ENCODE measurements at places on chromosomes 3 and 15.

DNA sequence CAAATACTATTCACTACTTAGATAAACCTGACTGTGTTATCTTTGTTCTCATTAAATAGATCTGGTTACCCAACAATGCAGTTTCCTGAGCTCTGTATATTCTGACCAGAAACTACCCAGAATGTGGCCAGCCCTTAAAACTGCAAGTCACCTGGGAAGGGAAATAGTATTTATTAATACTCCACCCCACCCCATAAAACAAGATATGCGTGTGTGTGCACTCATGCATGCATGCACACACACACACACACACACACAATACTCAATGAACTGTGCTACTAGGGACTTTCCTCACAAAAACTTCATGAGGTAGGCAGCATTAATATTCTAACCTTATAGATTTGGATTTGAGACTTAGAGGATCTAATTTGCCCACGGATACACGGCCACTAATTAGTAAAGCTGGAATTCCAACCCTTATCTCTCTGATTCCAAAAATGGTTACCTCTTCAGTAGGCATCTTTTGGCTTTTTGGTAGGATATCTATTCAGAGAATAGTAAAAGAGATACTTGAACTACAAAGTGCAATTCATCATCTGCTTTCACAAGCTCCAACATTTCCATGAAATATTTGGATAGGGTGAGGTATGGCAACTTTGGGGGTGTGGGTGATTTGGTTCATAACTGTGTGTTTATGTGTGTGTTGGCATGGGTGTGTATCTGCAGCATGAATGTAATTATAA, 197.0 kb upstream of the CFAP20DC start:
- no peak for DNase-seq

- no peak for DNase-seq
These were observed 189.4 kb downstream of the WNT5A start for GRCh38 chr3:55297706-55298105.

DNA sequence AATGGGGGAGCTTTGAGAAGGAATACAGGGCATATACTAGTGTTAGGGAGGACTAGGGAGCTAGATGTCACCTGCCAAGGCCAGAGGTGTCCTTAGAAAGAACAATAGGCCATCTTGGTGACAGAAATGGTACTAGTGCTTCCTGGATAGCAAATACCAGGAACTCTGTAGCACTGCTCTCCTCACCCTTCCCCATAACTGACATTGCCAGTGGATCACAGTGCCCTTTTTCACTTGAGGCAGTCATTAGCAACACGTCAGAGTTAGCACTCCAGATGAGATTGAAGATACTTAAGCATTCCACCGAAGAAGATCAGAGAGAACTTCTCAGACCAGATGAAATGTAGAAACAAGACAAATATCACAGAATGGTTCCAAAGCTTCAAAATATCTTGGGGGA, 103.1 kb upstream of the PDZRN3 start:
- no peak for DNase-seq

DNA sequence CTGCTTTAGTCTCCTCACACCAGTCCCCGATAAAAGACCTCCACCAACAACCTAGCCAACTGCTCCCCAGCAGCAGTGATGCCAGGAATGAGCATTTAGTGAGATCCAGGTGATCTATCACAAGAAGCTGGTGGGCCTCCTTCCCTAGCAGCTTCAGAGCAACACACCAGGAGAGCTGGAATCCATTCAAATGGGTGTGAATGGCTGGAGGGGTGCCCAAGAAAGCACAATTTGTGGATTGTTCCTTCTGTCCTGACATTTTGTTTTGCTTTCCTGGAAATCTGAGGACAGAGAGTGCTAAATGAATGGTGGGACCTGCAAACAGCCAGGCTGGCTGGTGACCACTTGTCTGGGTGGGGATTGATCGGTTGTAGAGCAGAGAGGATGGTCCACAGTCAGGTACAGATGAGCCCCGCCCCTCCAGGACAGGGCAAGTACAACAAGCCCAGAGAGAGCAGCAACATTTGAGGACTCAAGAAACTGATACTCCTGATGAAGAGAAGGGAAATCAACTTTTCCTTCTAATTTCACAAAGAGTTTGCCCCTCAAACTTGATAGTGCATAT, 316.8 kb downstream of the VPS13C start:
- no peak for DNase-seq

DNA sequence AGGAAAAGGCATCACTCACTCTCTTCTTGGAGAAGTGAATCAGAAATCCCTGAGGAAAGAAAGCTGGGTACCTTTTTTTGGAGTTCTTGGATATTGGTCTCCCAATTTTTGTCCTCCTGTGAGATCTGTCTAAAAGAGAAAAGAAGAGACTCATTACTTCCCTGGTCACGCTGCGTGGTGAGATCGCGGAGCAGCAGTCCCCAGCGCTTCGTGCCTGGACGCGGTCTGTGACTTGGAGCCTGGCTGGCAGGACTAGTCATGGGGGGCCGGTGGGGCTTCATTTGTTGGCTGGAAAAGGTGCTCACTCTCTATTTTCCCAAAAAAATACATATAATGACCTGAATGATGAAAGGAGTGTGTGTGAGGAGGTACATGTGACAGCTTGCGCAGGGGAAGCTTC, 144.0 kb downstream of the OCA2 start:
- no peak for DNase-seq

- DNase-seq, result no peak
These were observed 84.5 kb downstream of the MEGF11 start for GRCh38 chr15:66169023-66169422.

- DNase-seq, result no peak
These were observed 3.2 kb upstream of the ILDR1 start for GRCh38 chr3:122025296-122025695.

GRCh38 chr3:98730338-98730737, 32.8 kb upstream of the ST3GAL6 start:
- no peak for DNase-seq

- no peak for DNase-seq
These were observed 53.2 kb downstream of the TMEM212 start for GRCh38 chr3:171896316-171896715.

- DNase-seq, result no peak
These were observed 597.2 kb upstream of the AGTR1 start for GRCh38 chr3:148100476-148100875.

- no peak for DNase-seq
These were observed 38.2 kb downstream of the MRPL46 start for GRCh38 chr15:88428805-88429605.

- no peak for DNase-seq
These were observed 309.0 kb downstream of the ULK4 start for GRCh38 chr3:41652931-41653330.

- DNase-seq, result no peak
These were observed 836.1 kb downstream of the NAALADL2 start for GRCh38 chr3:175695251-175695650.

GRCh38 chr3:2029559-2029958, 69.1 kb upstream of the CNTN4 start:
- DNase-seq, result no peak

DNA sequence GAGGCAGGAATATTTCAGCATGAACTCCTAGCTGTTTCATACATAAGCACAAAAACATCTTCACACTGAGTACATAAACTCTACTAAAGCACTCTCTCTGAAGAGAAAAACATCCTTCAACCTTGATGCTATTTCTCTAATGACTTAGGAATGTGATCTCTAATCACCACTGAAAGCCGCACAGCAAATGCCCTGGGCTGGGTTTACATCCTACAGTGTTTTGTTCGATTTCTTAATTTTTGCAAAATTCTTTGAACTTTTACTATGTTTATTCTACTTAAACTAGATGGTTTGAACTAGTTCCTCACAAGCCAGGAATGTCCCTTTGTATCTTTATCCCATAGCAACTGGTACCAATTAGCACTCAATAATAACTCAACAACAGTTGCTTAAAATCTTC, 130.9 kb upstream of the ABI3BP start:
- no peak for DNase-seq

- DNase-seq, result no peak
These were observed 113.5 kb upstream of the ALCAM start for GRCh38 chr3:105253225-105253624.

DNA sequence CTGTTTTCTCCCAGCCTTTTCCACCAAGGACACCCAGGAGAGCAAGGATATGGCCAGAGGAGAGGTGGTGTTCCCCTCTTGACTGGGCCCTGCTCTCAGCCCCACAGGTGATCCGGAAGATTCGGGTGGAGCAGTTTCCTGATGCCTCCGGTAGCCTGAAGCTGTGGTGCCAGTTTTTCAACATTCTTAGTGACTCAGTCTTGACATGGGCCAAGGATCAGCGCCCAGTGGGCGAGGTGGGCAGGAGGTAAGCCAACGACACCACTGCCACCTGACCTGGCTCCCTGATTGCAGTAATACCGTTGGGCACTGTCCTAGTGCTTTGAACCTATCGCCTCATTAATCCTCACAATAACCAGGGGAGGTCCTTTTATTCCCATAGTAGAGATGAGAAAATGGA, 25.3 kb upstream of the SLC28A1 start:
- no peak for DNase-seq

GRCh38 chr15:75425966-75426500, 25.5 kb downstream of the SIN3A start:
- no peak for DNase-seq

- DNase-seq, result no peak
These were observed 156.8 kb downstream of the WNT5A start for GRCh38 chr3:55330355-55330754.

DNA sequence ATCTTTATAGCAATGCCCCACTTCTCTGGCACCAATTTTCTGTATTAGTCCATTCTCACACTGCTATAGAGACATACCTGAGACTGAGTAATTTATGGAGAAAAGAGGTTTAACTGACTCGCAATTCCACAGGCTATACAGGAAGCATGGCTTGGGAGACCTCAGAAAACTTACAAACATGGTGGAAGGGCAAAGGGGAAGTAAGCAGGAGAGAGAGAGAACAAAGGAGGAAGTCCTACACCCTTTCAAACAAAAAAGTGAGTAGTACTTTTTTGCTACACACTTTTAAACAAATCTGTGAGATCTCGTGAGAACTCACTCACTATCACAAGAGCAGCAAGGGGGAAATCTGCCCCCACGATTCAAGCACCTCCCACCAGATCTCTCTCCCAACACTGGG, 67.8 kb upstream of the ZBED2 start:
- no peak for DNase-seq

DNA sequence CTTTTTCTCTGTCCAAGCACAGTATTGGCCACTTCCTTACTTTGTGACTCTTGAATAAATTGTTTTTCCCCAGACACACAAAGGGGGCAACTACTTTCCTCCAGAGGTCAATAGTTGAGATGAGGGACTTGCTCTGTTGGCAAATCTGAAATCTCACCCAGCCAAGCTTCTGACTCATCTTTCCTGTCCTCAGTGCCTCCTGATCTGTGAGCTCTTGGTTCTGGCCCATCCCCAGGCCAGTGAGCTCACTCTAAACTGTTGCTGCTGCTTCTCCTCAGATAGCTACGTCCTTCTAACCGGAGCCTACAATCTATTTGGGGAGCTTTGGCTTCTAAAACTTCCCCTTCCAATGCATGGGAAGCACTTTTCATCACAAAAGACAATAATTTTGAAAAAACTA, 50.0 kb upstream of the NMD3 start:
- DNase-seq, result no peak

GRCh38 chr15:26157081-26157480, 294.0 kb upstream of the ATP10A start:
- no peak for DNase-seq

Data from NCI-H510A (cell line).